ENCODE measurements at places on chromosomes 1 and 21.

- DNase-seq = no peak
These were observed 64.9 kb downstream of the TMEM53 start for GRCh38 chr1:44609412-44609767.

DNA sequence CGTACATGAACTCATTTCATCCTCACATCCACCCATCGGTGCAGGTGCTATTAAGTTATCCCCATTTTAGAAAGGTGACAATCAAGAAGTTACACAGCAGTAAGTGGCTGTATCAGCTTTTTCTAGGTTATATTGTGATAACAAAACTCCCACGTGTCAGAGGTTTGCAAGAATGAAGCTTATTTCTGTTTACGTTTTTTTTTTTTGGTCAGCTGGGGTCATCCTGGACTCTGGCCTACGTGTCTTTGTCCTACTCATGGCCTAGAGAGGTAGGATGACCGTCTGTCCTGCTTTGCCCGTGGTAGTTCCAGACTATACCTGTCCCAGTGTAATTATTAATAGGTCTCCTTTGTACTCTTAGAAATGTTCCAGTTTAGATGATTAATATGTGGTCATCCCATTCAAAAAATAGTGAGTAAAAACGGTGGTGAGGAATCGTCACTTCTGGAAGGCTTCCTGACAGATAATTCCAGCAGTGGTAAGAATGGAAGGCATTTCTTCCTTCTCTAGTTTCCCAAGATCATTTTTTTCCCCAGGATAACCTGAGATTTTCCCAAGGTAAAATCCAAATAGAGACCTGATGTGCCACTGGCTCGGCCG is 64.2 kb upstream of the KIF26B start:
- no peak for DNase-seq

DNA sequence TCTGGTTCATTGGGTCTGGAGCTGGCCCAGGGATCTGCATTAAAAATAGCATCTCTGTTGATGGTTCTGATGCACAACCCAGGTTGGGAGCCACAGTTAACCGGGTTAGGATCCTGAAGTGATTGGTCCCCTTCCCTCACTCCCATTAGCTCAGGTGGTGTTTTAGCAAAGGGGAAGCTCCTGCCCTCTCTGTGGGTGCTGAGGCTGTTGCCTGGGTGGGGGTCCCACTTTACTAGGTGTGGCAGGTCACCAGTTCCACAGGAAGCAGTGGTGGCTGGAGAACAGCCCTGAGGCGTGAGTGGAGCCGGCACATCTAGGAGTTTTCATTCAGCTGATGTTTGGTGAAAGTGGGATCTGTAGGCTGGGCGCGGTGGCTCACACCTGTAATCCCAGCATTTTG is 86.5 kb downstream of the MAN1C1 start:
- no peak for DNase-seq

- DNase-seq = no peak
These were observed 64.1 kb upstream of the TBX15 start for GRCh38 chr1:119052267-119052666.

GRCh38 chr1:5423109-5423508 is 569.1 kb downstream of the NPHP4 start:
- DNase-seq = no peak

Data from NCI-H1048 (cell line).